ENCODE measurements at places on chromosomes 16 and 17.

DNA sequence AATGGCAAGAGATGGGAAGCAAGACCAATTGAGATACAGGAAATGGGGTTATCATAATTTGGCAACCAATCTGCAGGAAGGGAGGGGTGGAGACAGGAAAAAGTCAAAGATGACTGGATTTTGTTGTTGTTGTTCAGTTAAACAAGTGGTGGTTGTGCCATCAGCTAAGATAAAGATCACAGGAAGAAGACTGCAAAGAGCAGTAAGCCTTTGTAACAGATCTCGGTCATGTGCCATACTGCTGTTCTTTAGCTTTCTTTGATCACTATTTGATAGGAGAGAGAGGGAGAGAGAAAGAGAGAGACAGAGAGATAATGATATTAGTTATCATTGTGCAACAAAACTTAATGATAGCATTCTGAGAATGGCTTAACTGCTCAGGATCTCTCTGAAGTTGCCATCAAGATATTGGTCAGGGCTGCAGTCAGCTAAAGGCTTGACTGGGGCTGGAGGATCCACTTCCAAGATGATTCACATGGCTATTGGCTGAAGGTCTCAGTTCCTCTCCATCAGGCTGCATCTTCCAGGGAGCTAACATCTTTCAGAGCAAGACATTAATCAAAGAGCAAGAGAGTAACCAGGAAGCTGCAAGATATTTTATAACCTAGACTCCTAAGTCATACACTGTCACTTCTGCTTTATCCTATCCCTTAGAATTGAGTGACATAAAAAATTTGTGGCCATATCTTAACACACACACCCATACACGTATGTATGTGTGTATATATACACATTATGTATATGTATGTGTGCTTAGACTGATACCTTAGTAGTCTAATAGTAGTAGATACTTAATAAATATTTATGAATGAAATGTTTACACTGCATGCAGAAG, 405.0 kb downstream of the SHISA9 start:
- DNase-seq, result no peak

GRCh38 chr16:4709481-4709880, 16.1 kb downstream of the NUDT16L1 start:
- DNase-seq, result no peak

DNA sequence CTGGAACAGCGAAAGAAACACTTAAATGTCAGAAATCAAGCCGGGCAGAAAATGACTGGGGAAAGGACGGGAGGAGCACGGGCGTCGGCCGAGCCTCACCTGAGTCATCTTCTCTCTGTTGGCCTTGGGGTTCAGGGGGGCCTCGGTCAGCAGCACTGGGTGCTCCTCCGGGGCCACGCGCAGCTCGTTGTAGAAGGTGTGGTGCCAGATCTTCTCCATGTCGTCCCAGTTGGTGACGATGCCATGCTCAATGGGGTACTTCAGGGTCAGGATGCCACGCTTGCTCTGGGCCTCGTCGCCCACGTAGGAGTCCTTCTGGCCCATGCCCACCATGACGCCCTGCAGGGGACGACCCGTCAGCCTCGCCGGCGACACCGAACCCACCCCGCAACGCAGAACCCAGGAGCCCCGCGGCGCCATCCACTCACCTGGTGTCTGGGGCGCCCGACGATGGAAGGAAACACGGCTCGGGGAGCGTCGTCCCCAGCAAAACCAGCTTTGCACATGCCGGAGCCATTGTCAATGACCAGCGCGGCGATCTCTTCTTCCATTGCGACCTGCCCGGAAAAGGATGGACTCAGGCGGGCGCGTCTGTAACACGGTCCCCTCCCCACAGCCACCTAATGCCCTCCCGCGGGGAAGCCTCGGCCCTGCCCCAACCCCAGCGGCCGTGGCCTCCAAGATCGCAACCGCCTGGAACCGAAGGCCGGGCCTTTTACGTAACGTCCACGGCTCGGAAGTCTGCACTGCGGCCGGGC, 616 bp downstream of the ACTG1 start:
- no peak for DNase-seq

GRCh38 chr16:11232852-11233726, 22.9 kb downstream of the SOCS1 start:
- no peak for DNase-seq

DNA sequence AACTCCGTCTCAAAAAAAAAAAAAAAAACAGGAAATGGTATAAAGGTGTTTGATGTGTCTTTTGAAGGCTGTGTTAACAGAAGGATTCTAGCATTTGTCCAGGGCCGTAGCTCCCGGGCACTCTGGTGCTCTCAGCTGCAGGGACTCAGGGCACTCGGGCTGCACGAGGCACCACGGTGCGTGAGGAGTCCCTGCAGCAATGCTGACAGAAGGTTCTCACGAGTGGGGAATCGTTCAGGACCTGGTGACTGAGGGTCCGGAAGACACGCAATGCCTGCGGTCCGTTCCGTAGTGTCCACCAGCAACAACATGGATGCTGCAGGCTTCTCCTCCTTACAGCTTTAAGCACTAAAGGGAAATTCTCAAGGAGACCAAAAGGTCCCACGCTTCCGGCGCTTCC, 12.6 kb upstream of the FAAP100 start:
- DNase-seq, result no peak

GRCh38 chr17:32880671-32881453, 3.9 kb upstream of the MYO1D start:
- DNase-seq, result no peak

DNA sequence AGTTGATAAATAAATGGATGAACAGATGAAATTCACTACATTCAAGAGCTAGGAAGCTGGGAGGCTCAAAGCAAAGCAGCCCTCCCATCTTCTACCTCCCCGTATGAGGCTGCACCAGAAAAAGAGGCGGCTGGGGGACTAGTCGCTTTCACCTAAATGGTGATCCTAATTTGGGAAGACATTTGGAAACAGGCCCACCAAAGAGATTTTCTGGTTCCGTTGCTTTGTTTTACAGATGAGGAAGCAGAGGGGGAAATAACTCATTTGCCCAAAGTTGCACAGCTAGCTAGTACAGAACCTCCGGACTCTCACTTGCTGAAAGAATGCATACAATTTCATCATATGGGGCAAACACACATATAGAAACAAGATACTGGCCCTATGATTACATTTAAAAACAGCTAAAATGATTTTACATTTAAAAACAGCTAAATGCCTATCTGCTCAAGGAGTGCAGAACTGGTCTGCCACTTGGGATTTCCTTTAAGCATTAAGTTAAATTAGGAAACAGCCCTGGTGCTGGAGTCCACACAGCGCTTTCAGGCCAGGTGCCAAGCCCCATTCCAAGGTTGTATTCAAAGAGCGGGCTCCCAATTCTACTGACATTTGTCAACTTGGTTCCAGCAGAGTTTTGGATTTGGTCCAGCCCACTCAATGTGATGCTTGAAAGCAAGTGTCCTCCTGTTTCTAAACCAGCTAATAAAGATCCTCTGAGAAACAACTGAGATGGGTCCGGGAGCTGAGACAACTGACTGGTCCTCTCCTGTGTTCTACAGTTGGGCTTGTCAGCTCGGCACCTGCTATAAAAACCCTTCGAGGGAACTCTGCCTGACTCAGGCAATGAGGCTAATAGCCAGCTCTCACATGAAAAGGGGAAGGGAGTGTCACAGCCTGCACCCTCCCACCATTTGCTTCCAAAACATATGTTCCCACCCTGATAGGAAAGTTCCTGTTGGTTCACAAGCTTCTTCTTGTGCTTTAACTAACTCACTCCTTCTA, 11.7 kb downstream of the ERN1 start:
- peak; percentile 27 for DNase-seq

GRCh38 chr16:58046054-58046881, 20.7 kb downstream of the MMP15 start:
- no peak for DNase-seq

GRCh38 chr17:6712058-6712853, 913 bp downstream of the SLC13A5 start:
- no peak for DNase-seq

DNA sequence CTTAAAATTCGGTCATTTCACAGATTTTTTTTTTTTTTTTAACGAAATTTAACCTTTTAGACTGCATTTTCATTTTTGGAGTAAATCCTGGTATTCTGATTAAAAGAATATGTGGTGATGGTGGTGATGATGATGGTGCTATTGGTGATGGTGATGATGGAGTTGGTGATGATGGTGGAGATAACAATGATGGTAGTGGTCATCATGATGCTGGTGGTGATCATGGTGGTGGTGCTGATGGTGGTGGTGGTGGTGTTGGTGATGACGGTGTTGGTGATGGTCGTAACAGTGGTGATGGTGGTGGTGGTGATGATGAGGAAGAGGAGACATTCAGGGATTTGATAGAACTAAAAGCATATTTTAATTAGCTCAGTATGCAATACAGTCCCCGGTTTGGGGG, 84.0 kb downstream of the TNRC6C start:
- no peak for DNase-seq

DNA sequence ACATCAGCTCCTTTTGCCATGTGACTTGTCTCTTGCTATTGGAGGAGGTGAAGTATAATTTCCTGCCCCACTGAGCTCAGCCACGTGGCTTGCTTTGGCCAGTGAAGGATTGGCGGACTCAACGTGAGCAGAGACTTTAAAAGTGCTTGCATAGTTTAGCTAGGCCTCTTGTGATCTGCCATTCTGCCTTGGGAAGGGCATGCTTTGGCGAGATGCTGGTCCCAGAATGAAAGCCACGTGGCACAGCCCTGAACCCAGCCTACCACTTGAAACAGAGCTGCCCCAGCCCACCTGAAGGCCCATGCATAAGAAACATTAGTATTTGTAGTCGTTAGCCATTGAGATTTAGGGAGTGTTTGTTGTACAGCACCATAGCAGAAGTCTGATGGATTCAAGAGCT, 148.2 kb downstream of the TMEM132E start:
- no peak for DNase-seq

DNA sequence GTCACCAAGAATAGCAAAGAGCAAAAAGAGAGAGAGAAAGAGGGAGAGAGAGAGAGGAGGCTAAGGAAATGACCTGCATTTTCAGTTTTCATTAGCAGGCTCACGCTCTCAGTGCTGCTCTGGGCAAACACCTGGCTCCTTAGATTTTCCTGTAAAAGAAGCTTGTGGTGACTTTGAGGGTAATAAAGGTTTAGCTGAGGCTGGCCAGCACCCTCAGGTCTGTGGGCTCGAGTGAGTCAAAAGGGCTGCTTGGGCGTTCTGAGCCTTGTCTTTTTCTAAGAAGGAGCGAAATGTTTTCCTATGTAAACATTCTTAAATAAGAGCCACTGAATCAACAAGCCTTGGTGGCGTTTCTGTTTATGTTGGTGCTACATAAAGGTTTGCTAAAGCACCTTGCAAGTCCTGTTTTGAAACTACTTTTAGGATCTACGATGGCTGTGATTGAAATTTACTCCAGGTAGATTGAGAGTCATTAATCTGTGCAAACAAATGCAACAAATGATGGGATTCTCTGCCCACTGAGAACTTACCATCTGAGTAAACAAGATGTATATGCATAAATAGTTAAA, 38.8 kb downstream of the SHISA6 start:
- no peak for DNase-seq

- no peak for DNase-seq
Measured at GRCh38 chr16:78161023-78161729, 61.7 kb downstream of the WWOX start.

GRCh38 chr17:31564291-31564690, 172.8 kb downstream of the RAB11FIP4 start:
- no peak for DNase-seq

DNA sequence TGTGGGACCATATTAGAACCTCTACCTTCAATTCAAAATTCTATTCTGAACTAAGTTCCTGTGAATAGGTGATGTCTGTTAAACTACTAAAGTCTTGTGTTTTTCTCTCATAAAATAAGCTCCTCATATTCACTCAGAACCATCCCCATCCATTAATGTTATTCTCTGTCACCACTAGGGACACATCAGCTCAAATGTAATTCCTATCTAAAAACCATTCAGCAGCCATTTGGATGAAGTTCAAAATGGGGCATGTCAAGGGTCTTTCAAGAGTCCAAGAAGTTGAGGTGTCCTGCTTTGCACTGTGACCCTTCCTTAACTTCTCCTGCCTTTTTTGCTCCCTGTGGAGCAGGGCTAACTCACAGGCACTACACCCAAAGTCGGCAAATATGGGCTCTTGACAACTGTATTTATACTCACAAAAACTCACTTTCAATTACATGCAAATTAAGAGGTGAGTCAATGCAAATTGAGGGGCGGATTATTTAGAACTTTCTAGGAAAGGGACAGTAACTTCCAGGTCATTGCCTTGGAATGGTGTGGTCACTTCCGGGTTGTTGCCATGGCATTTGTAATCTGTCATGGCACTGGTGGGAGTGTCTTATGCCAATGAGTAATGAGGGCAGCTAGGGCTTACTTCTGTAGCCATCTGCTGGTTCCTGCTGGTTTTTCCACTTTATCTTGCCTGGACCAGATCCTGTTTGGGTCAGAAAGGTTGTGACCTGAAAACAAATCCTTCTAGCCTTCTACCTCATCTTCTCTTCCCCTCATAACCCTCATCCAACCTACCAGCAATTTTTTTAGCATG, 128.2 kb upstream of the COX10 start:
- DNase-seq, result no peak

DNA sequence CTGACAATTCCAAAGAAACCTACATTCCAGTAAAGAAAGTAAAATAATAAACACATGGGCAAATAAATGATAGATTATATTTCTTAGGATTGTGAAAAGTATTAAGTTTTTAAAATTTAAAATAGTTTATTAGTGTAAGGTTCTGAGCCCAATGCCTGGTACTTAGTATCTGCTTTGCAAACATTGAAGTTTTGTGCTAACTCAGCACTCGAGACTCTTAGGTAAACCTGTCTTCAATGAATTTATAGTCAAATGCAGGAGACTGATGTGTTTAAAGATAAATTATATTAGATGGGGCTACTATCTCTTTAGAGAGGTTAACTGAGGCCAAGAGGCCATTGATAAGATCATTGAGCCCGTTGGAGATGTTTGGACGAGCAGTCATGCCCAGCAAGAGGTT, 138.3 kb upstream of the SALL1 start:
- DNase-seq, result no peak

DNA sequence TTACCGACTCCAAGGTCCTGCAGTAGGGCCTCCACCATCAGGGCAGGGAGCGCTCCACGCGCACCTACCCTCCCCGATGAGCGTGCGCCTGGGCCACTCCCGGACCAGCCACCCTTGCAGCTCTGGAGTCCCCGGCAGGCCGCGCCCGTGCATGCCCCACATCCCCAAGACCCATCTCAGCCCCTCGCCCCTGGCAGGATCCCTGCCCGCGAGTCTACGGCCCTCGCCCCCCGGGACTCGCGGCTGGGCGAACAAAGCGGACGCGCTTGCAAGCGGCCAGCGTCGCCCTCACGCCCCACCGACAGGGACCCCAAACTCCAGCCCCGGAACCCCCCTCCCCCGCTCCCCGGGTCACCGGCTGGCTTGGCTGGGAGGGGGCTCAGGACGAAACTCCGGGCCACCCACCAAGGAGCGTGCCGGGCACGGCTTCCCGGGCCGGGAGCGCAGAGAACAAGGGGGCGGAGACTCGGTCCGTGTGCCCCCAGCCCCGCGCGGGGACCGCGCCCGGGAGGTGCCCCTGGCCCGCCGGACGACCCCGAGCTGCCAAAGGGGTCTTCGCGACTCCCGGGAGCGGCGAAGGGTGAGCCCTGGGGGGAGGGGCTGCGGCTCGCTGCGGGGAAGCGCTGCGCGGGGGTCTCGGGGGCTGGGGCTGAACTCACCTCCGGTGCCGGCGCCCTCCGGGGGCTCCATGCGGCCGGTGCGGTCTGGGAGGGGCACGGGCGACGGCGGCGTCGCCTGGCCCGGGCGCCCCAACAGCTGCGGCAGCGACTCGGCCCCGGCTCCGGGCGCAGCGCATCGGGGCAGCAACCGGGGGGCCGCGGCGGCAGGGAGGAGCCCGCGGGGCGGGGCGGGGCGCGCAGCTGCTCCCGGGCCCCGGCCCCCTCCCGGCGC, at the start of gene DBNDD1:
Gene DBNDD1, minus strand, starts transcription at position 805 of the 891 bp plus-strand sequence. Its CDS starts 115 bp downstream, at position 690.
- DNase-seq, result no peak

Measured in skin of body (tissue), 3 donors.